SK-N-SH (cell line): ENCODE measurements at places on chromosomes 11 and 22. TPM values are rescaled to one million over a fixed set of nuclear protein-coding genes. Genes with fewer than 3 reads are reported as not detected.

GRCh38 chr22:35611891-35612576 is 5.1 kb downstream of the MB start:
- DNase-seq, result no peak

The TRIM48 gene
- not detected in 2 replicates for polyA plus RNA-seq

DNA sequence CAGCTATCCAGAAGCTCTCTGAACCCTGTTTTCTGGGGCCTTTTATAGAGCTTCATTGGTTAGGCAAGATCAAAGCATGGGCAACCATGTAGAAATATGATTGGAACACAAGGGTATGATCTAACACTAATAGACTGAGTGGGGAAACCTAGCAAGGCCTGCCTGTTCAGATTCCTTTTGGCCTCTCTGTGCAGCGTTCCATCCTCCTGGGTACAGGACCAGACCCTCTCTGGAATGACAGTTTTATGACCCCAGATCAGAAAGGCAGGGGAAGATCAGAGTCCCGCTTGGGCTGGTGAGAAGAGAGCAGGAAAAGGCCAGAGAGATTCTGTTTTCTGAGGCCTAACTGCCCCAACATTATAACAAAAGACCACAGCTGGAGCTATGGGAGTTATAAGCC is 36.7 kb upstream of the VWA5A start:
- no peak for DNase-seq

GRCh38 chr11:100574894-100575769 is 112.0 kb upstream of the ARHGAP42 start:
- no peak for DNase-seq

GRCh38 chr11:102637731-102638130 is 12.6 kb upstream of the MMP20 start:
- DNase-seq, result no peak

DNA sequence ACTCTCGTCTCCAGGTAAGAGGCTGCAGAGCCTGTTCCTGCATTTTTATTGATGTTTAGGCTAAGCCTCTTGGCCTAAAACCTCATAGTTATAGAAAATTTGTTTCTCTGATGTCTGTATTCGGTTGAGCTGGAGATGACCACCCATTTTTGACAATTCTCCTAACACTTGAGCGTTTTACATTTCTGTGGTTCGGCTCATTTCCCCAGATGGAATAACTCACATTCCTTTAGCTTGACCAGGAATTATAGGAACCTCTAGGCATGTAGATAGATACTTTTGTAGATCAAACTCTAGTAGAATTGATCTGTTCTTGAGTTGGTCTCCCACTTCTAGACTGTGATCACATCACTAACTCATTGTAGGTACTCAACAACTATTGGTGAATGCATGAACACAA is 172.6 kb upstream of the CADM1 start:
- no peak for DNase-seq

DNA sequence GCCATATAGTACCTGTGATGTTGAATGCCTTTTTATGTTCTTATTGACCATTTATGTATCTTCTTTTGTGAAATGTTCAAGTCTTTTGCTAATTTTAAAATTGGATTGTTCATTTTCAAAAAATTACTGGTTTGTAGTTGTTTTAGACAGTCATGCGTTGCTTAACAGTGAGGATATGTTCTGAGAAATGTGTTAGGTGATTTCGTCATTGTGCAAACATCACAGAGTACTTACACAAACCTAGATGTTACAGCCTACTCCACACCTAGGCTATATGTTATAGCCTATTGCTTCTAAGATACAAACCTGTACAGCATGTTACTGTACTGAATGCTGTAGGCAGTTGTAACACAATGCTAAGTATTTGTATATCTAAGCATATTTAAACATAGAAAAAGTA is 32.5 kb downstream of the PDE3B start:
- no peak for DNase-seq

DNA sequence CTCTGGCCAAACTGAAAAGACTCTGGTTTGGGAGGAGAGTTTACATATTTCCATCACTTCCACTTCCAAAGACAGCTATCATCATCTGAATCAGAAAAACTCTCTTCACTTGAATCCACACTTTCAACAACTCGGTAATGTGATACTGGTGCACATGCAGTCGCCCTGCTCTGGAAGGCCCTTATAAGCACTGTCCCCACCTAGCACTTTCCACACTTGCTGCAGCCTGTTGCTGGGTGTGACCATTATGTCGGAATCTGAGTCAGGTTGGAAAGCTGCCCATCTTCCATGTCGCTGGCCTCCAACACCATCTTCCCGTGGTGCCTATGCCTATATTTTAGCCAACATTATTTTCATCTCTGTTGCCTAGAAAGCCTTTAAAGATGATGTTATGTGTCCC is 1.1 kb upstream of the OR10A5 start:
- no peak for DNase-seq
